Effector CD8-positive, alpha-beta T cell (primary cell): ENCODE measurements at places on chromosomes 6 and 20.
A peak's percentile ranks its signal among the peaks of the same experiment; 100 is the strongest.

GRCh38 chr20:63711085-63711645 lies 3.3 kb downstream of the ZGPAT start:
- DNase-seq: no peak

DNA sequence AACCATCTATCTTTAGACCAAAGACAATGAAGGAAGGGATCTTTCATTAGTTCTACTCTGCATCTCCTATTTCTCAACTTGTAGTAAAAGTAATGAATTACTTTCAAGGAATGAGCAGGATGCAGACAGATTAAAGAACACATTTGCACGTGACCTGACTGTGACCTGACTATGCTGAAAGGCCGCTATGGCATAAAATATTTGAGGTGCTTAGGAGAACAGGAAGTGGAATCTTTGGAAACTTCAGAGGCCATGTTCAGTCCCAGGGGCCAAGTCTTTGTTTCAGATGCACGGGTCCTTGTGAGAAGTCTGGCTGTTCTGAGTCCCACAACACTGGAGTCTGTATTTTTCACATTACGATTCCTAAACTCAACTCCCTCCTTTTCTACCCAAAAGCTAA lies 41.0 kb downstream of the NINL start:
- DNase-seq: no peak

DNA sequence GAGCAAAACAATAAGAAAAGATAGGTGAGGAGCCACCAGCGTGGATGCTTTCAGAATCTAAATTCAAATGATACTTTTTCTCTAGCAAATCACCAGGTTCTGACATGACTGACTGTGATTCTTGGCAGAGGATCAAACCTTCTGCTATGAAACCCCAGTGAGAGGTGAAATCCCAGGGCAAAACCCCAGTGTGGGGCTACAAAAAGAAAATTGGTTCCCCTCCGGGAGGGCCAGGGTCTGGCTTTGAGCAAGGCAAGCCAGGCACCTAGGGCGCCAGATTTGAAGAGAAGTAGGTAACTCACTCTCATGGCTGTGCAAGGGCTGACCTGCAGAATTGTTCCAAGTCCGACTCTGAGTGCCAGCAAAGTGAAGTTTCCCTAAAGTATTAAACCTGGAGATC lies 20.2 kb upstream of the RALGAPA2 start:
- DNase-seq: no peak

- no peak for DNase-seq
Measured at GRCh38 chr6:99092461-99092860, 144.7 kb upstream of the FBXL4 start.

DNA sequence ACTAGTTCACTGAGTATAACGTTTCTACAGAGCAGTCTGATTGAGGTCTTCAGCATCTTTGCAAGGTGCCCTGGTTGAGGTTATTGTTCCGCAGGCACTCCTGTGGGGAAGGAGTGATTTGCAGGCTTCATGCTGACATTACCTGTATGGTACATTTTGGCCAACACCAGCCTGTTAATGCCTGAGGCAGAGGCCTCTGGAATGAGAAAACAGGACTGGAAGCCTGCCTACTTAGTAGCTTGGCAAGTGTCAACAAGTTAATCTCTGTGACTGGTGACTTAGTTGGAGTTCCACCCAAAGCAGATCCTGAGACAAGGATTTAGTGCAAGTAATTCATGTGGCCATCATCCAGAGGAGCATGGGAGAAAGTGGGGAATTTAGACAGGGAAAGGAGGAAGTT lies 24.6 kb downstream of the MAS1 start:
- no peak for DNase-seq

GRCh38 chr20:39132093-39132492 lies 169.9 kb downstream of the DHX35 start:
- no peak for DNase-seq

- no peak for DNase-seq
Measured at GRCh38 chr6:45415788-45416518, 38.2 kb upstream of the SUPT3H start.

DNA sequence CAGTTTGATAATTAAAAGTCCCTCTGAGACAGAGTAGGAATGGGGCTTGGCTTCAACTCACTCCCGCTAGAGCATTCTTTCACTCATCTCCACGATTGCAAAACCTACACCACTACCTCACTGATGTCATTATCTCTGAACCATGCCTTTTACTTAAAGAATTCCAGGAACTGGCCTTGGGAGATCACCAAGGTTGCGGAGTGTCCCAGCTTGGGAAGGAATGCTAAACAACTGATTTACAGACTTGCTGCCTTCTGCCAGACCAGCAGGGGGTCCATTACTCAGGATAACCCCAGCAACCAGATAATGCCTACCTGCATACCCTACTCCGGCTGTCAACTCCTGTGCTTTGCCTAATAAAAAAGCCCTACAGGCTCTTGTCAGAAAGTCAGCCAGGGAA lies 102.2 kb upstream of the RALGAPA2 start:
- no peak for DNase-seq

DNA sequence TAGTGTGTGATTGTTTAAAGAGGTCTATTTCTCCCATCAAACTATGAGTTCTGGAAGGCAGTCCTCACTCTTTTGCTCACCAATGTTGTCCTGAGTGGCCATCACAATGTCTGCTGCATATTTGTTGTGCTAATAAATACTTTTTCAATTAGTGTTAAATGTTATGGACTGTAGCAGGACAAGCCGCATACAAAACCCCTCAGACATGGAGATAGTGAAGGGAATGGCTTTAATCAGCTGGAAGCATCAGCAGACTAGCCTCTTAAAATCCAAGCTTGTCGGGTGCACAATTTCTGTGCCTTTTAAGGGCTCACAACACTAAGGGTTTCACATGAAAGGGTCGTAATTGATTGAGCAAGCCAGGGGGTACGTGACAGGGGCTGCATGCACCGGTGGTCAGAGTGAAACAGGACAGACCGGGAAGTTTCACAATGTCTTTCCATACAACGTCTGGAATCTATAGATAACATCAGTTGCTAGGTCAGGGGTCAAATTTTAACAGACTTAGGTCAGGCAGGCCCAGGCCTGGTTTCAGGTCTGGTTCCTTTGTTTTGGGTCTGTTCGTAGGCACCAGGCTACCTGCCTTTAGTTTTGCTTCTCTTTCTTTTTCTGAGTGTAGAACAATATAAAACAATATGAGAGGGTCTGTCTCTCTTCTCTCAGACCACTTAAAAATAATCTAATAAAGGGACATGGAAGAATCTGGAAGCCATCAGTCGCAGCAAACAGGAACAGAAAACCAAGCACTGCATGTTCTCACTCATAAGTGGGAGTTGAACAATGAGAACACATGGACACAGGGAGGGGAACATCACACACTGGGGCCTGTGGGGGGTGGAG lies 327.6 kb upstream of the HTR1E start:
- no peak for DNase-seq

DNA sequence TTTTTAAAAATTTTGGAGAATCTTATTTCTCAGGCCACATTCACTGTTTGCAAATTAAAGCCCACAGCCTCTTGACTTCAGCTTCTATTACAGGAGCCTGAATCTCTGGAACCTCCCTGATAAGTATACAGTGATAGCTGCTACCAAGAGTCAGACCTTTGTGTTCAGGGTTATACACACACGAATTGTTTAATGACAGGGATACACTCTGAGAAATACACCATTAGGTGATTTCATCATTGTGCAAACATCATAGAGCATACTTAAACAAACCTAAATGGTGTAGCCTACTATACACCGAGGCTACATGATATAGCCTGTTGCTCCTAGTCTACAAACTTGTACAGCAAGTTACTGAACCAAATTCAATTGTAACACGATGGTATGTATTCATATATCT lies 473.9 kb downstream of the PKHD1 start:
- no peak for DNase-seq

DNA sequence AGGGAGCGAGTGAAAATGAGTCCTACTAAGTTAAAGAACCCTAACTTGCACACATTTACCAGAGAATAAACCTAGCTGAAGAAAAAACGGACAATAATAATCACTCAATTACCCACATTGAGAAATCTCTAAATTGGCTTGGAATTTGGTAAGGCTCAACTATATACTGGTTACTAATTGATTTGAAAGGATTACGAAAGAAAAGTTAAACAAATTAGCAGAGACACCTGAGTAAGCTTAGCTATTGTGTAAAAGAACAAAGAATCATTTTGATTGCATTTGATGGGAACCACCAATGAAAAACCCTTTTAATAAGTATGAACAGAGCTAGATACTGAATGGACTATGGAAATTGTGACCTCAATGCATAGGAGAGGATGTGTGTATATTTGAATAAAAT lies 118.6 kb upstream of the ADGRF1 start:
- no peak for DNase-seq

DNA sequence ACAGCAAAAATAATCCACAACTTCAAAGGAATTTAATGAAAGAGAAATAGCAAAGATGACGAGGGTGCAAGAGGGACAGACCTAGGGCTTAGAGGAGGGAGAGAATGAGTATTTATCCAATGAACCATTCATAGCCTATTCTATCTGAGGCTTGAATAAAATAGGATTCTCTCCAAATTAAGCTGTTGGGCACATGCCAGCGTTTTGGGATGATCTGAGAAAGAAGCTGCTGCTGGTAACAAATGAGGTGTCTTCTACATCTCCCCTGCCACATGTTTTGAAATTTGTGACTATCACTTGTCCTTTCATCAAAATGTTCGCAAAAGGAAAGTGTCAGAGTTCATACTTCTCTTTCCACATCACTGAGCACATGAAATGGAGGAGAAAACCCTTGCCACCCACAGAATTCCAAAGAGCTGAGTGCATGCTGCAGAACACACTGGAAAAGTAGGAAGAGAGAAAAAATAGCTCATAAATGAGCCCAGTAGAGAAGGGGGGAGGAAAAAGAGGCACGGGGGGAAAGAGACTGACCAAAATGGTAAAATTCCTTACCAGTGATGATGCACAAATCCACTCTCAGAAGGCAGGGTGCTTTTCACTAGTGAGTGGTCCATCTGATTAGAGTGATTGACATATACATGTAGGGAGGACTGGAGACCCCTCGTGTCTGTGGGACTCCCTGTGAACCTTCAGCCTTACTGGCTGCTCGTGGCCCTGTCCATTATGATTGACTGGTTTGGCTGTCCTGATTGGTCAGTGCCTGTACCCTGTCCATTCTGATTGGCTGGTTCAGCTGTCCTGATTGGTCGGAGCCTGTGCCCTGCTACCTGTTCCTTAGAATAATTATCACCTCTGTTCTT lies 180.5 kb downstream of the OGFRL1 start:
- no peak for DNase-seq

- no peak for DNase-seq
Measured at GRCh38 chr6:150953851-150954250, 88.3 kb downstream of the MTHFD1L start.

GRCh38 chr20:1118336-1119127 lies at the start of gene PSMF1:
PSMF1 (plus strand) TSS chr20:1118602; CDS start chr20:1118774, 172 bp downstream.
- peak; percentile 93 for DNase-seq

GRCh38 chr6:110366256-110366655 lies 8.1 kb upstream of the METTL24 start:
- DNase-seq: no peak

- no peak for DNase-seq
Measured at GRCh38 chr6:109053336-109053735, 41.3 kb downstream of the SESN1 start.

DNA sequence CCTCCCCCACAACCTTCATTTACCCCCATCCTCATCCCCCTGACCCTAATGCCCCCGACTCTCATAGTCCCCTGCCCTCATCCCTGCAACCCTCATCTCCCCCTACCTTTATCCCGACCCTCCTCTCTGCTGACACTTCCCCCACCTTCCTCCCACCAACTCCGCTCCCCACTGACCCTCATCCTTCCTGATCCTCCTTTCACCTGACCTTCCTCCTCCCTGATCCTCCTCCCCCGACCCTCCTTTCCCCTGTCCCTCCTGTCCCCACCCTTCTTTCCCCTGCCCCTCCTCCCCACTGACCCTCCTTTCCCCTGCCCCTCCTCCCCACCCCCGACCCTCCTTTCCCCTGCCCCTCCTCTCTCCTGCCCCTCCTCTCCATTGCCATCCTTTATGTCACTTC lies 7.1 kb downstream of the TREML2 start:
- no peak for DNase-seq

DNA sequence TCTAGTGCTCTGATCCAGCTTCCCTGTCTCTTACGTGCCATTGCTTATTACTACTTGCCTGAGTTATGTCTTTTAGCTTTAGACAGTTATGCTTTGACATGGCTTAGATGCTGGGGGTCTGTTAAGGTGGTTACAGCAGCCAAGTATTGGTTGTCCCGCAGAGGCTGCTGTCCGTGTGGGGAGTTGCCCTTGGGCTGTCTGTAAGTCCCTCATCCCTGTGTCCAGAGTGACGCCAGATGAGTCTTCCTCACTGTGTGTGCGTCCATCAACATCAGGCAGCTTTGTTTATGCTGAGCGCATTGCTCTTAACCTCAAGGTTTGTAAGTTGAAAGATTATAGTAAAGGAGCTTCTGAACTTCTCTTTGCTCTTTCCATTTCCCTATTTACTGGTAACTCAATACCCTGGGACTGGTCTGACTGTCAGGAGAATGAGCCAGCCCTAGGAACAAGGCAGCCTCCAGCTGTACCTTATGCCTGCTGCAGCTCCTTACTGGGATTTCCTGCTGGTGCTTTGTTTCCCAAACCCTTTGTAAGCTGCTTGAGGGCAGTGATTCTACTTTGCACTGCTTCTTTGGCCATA lies 7.2 kb downstream of the FAM120B start:
- DNase-seq: no peak

- no peak for DNase-seq
Measured at GRCh38 chr20:10332656-10333415, 101.2 kb downstream of the MKKS start.

GRCh38 chr6:105611606-105612005 lies 208.7 kb upstream of the PREP start:
- no peak for DNase-seq

GRCh38 chr6:37038292-37039198 lies 33.1 kb downstream of the FGD2 start:
- no peak for DNase-seq

DNA sequence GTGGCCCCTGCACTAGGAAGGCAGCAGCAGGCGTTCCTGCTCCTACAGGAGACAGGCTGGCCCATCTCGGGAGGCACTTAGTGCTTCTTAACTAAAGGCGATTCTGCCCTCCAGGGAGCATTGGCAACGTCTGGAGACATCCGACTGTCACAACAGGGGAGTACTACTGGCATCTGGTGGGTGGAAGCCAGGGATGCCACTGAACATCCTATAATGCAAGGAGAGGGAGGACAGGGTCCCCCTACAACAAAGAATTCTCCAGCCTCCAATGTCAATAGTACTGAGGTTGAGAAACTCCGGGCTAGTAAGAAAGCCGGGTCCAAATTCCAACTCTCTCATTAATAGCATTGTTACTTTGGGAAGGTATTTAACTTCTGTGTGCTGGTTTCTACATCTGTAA lies 119.4 kb upstream of the ARMC2 start:
- no peak for DNase-seq

DNA sequence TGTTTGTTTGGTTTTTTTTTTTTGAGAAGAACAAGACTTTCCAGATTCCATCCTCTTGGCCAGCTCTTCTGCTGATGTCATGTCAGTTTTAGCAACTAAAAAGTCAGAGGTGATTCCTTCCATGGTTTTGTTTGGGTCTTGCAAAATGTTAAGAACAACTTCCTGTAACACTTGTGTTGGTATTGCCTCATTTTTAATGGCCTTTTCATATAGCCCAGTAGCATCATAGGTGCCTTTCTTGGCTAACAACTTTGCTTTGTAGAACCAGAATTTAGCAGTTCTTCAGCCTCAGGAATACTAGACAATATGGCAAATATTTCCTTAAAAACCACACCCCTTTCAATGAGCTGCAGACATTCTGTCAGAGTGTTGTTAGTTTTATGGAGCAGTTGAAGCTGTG lies 99.5 kb upstream of the SIRPG start:
- DNase-seq: no peak

- no peak for DNase-seq
Measured at GRCh38 chr6:131954775-131955107, 3.6 kb upstream of the CCN2 start.

- DNase-seq: no peak
Measured at GRCh38 chr6:152571089-152571488, 66.1 kb downstream of the SYNE1 start.
